CD4-positive, alpha-beta T cell (primary cell): ENCODE measurements at places on chromosomes 2 and 18.

GRCh38 chr2:31286961-31287550 lies 53.1 kb downstream of the EHD3 start:
- DNase-seq = no peak

GRCh38 chr2:23096906-23097602 lies 287.9 kb upstream of the KLHL29 start:
- DNase-seq = no peak

DNA sequence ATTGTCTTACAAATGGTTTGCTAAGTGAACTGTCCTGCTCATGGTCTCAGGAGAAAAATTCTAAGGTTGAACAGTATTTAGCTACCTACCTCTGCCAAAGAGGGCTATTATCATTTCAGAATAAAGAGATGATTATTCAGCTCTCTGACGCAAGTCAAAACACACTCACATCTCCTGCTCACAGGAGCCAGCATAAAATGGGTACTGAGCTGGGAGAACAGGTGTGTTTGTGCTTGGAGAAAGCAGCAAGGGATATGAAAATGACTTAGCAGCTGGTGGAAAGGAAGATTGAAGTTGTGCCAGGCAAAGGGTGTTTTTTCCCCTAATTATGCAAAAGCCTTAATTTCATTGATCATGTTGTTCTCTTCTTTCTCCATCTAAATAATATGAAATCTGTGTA lies 47.3 kb upstream of the TANK start:
- DNase-seq = no peak

DNA sequence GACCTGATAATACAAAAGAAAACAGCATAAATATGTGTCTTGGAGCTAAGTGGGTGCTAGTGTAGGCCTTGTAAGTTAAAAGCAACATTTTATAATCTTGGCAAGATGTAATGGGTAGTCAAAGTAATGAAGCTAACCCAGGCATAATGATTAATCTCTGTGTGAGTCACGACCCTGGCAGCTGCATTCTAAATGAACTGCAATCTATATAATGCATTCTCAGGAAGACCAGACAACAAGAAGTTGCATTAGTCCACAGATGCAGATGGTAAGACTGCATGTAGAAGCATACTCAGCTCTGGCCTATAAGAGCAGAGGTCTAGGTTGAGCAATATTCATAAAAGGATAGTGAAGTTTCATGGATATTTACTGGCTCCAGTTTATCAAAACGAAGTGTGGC lies 85.6 kb upstream of the ETAA1 start:
- DNase-seq = no peak

- no peak for DNase-seq
Measured at GRCh38 chr2:222907790-222908441, 47.1 kb downstream of the ACSL3 start.

DNA sequence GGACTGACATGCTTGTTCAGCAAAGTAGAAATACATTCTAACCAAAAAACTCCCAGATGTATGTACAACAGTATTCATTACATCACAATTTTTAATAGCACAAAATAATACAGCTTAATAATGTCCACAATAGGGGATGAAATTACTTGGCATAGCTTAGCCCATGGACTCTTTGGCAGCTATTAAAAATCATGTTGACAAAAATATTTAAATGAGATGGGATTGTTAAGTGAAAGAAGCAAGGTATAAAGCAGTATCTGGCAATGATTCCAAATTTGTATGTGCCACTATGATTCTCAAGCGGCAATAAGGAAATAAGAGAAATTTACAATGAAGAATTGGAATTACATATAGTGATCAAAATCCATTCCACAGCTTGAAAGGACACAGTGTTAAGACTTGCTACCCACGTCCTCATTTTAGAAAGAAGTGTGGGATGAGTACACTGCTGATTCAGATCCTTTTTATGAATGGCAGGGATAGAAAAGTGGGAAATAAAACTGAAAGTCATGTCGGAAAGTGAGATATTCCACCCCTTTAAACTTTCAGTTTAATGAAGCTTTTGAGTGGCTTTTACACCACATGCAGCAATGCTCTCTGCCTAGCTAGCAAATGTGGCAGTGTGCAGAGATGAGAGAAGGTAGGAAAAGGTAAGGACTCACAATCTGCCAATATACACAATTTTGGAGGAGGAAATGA lies 2.4 kb downstream of the GAREM1 start:
- no peak for DNase-seq
